Stimulated activated CD4-positive, alpha-beta T cell treated with anti-CD3 and anti-CD28 coated beads, Interleukin-1b, Interleukin-23, amount 100 ng/mL, for 1 hour (primary cell): ENCODE measurements at places on chromosomes 3 and 15.

DNA sequence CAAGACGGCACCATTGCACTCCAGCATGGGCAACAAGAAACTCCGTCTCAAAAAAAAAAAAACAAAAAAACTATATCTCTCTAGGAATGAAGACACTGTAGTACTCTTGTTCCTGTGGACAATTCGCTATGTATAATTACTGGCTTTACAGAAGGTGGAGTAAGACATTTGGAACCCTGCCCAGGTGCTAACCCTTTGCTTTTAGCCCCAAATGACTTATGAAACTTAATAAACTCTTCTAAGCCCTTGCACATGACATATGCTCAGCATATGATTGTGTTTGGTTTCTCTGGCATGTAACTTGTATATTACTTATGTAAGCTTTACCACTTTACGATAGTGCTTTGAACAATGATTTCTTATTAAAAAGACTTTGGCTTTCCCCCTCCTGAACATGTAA, 27.3 kb upstream of the PRTG start:
- DNase-seq = no peak

GRCh38 chr3:3798631-3799113, 559 bp upstream of the LRRN1 start:
- DNase-seq = no peak

GRCh38 chr15:74319596-74320351, 47.7 kb downstream of the CYP11A1 start:
- no peak for DNase-seq

GRCh38 chr15:29959384-29960137, 123.2 kb upstream of the GOLGA8J start:
- DNase-seq = no peak

GRCh38 chr3:179837374-179837773, 184.5 kb downstream of the USP13 start:
- DNase-seq = no peak

- no peak for DNase-seq
These were observed 897 bp upstream of the TLE3 start for GRCh38 chr15:70098461-70099166.

- no peak for DNase-seq
These were observed 80.9 kb downstream of the NECTIN3 start for GRCh38 chr3:111152496-111152895.

DNA sequence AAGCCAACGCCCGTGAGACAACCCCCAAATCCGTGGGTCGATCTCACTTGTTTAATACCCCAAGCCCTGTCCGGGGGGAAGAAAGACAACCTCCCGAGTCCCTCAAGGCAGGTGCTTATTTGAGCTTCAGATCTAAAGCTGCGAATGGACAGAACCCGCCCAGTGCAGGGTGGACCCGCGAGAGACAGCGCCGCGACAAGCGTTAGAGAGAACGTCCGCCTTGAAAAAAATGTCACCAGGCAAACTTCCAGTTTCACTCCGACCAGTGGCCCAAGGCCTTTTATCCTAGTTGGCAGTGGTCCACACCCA, 740 bp upstream of the OXSR1 start:
- no peak for DNase-seq

DNA sequence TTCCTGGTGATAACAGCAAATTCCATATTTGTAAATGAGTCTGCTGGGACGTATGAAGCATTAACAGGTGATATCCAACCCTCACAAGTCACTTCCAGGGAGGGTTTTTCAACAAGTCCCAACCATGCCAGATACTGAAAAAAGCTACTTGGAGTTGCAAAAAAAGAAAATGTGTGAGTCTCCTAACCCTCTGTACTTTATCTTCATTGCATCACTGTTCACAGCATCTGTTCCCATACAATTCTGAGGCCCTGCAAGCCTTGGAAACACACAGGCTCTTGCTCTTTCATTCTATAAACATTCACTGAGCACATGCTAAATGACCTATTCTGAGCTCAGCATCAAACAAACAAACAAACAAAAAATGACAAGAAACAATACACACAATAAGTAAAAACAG, 120.8 kb downstream of the RFTN1 start:
- no peak for DNase-seq

DNA sequence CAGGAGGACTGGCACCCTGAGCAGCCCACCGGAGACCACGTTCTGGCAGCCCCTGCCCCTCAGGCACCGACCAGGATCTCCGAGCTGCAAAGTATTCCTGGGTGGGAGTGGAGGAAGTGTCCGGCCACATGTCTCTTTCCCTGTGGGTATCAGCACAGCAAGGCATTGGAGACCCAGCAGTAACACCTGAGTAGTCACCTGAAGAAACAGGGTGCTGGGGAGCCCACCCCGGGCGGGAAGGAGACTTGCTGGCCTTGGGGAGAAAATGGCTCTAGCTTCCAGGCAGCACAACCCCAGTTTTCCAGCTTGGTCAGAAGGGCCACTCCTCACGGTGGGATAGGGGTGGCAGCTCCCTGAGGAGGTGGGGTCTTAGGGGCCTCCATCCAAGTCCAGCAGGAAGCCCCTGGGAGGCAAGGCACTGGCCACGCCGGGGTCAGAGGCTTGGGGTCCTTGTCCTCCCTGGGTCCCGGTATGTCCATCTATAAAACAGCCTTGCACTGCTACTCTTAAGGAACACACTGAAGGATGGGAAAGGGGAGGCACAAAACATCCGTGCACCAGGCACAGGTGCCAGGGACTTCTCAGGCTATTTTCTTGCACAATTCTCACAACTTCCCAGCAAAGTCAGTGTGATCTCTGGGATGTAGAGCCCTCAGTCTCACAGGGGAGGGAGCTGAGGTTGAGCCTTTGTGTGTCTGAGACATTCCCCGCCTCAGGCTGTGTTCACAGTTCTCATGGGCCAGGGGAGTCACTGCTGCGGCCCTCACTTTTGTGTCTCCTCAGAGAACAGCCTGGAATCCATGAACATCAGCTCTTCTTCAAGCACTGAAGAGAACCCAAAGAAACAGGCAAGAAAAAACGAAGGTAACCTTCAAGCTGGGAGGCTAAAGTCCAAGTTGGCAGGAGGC, 11.9 kb downstream of the CFAP100 start:
- DNase-seq = no peak

DNA sequence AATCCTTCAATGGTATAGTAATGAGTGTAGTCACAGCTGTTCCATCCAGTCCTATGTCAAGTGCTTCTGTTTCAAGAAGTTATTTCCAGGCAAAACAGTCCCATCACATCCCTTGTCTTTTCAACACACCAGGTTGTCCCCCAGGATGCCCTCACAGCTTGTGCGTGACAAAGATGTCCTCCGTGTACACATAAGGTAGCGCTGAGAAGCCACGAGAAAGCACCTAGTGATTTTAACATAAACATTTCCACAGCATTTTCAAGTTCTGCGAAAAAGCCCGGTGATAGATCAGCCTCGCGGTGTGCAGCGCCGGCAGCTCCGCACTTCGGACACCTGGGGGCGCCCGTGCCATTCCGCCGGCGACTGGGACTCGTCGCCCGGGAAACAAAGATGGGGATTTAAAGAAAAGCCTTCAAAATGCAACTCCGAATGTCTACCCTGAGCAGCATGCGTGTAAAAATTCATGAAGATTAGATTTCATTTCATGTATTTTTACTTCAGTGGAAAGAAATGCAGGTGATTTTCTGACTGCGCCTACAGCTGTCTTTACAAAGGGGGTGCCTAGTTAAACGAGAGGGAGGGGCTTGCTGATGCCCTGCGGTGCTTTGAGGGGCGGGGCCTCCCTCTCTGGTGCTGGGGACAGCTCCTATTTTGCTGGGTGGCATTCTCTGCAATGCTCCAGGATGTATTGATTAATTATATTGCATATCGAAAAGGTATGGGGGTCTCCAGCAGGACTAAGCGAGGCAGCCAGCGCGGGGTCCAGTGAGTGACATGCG, 49.9 kb downstream of the KY start:
- DNase-seq = no peak

DNA sequence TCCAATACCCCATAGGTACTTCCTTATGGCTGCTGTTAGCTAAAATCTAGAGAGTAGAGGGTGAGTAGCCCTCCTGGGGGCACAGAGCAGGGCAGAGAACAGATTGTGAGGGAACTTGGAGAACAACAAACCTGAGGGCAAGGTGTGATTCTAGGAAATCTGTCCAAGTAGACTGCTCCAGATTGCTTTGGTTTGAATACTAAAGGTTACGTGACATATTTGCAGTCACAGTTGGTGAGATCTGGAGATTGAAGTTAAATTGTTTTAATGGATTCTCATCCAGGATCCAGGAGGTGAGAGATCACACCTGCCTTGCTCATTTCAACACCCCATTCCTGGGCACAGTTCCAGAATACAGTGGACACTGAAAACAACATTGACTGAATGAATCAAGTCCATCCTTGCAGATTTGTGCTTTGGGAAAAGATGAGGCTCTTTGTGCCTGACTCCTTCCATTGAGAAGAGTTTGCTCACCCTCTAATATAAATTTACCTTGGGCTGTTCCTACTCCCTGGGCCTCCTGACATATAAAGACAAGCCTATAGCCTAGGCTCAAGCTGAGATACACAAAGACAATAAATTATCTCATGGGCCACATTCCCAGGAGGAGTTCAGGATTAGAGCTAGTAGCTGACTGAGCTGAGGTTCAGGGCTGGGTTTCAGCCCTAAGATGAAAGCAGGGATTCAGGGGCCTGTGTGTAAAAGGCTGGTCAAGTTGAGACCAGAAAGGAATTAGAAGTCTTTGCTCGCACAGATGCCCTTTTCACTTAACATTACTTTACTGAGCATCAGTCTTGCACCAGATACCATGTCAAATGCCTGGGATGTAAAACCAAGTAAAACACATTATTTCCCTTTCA, 400.9 kb upstream of the MCTP2 start:
- DNase-seq = no peak

DNA sequence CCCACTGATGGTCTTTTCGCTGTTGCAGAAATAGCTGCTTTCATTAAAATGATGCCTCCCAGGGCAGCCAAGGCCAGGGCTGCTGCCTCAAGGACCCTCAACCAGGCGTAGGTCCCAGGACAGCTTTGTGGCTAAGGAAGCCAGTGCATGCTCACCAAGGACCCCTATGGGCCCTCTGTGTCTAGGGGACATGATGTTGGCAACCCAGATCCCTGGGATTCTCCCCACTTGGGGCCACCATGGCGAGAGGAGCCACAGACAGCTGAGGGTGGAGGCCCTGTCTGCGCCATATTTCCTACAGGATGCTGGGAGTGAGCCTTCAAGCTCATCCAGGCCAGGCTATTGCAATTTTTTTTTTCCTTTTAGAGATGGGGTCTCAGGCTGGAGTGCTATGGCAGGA, 137.2 kb downstream of the CHSY1 start:
- DNase-seq = no peak

DNA sequence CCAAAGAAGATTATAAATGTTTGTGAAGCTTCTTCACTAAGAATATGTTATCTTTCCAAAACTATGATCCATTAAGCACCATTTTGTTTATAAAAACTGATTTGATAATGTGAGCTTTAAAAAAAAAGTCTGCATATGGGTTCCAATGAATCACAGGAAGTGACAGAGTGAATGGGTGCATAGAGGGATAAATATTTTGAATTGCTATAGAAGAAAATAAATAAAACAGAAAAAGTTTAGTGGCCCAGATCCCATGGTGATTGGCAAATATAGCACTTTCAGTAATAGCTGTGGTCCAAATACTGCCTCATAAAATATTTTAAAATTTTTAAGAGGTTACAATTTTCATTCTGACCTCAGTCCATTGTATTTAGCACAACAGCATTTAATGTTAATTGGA, 19.2 kb downstream of the CPA3 start:
- DNase-seq = no peak

- DNase-seq = no peak
These were observed 302.1 kb upstream of the SGO1 start for GRCh38 chr3:20488151-20488550.

DNA sequence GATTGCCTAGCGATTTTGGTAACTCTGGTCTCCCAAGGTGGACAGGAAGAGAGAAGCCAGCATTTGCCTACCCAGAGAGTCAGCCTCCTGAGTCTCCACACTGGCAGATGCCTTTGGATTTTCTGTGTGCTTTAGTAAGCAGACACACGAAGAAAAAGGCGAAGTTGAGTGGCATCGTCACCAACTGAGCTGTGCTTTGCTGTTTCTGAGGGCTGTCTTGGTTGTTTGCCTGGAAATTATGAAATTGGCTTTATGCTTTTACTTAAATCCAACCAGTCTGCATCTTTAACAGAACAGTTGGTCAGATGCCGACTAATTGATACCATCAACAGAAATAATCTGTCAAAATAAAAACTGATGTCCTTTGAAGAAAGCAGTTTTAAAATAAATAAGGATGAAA, 56.0 kb downstream of the CACNA2D3 start:
- DNase-seq = no peak

DNA sequence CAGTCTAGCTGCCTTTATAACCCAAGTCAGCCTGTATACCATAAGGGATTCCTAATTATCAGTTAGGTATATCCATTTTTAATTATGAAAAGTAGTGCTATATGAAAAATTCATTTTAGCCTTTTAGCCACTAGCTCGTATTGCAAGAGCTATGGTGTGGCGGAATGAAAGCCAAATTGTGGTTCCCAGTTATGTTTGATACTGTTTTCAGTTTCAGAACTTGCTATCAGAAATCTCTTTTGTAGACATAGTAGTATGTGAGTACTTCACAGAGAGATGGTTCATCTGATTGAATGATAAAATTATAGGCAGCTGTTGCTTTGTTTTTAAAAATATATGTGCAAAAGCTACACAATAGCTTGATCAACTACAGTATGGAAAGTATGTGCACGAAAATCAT, 134.6 kb downstream of the SLC25A26 start:
- no peak for DNase-seq

DNA sequence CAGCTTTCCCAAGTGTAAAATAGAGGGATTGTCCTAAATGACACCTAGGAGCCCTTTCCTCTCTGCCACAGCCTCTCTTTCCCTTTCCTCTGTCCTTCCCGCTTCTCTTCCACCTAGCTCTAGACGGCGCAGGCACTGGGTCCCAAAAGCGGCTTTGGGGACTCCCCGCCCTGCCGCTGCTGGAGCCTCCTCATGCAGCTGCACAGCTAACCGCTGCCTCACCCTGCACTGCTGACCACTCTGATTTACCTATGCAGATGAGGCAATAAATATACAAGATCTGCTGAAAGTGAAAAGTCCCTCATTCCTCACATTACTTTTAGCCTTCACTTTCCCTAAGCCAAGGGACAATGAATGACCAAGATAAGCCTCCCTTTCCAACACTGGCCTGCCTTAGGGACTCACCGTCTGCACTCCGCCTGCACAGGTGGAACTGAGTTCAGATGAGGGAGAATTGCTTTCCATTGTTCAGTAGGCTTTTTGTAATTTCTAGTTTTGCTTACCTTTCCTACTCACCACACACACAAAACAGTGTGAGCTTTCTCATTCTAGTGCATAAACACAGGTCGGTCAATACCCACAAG, 197.5 kb upstream of the BCL6 start:
- DNase-seq = no peak

DNA sequence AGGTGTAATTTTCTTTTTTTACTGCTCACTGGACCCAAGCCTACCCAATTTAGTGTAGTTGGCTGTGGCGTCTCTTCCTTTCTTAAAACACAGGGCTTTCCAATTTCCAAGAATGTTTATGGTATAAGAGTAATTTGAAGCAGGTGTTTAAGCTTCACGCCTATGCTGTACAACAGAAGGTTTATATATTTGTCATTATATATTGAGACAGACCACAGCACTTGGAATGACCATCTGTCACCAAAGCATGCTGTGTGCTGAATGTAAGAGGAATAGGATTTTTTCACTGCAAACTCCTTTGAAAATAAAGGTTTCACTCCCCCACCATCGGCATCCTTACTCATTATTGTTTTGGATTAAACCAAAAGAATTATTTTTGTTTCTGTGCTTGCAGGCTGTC, 325.7 kb downstream of the OTOL1 start:
- DNase-seq = no peak
